ENCODE measurements at places on chromosomes 1 and 21.

DNA sequence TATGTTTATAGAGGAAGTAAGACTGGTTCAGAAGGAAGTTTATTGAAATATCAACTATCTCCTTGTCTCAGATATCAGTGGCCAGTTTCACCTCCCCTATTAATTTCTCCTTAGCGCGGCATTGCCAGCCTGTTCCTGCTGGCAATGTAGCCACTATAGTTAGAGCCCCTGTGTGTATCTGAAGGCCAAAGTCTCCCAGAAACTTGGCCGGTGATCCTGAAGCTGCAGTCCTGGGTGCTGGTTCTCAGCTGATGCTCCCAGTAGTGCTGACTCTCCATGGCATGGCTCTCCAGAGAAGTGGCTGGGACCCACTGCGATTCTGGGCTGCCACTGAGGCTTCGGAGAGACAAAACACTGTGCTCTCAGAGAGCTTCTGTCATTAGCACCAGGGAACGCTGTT is 59.9 kb downstream of the TNN start:
- DNase-seq = no peak

DNA sequence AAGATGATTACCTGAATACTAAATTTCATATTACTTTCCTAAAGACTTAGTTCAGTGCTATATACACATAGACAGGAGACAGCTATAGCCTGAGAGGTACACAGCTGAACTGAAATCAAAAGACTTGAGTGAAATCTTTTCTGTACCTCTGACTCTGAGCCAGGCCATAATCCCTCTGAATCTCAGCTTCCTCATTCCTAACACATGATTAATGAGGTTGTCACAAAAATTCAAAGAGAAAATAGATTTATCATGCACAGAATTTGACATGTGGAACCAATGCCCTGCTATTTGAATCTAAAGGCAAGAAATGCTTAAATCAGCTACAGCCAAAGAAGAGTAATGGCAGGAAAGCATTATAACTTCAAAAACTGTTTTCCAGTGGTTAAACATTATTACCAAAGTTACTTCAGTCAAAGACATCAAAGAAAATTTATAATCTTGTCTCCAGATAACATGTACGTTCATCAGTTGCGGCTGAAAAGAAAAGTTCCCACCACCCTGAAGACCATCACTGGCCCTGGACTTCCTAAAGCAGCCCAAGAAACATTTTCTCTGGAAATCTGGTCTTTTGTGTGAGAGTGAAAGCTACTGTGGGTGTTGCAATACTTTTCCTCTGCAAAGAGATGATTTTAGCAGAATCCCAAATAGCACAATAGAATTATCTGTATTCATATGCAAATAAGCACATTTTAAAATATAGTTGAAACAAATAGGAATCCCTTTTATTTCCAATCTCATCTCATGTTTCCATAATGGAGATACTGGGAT is 13.8 kb upstream of the ATP1A1 start:
- no peak for DNase-seq

DNA sequence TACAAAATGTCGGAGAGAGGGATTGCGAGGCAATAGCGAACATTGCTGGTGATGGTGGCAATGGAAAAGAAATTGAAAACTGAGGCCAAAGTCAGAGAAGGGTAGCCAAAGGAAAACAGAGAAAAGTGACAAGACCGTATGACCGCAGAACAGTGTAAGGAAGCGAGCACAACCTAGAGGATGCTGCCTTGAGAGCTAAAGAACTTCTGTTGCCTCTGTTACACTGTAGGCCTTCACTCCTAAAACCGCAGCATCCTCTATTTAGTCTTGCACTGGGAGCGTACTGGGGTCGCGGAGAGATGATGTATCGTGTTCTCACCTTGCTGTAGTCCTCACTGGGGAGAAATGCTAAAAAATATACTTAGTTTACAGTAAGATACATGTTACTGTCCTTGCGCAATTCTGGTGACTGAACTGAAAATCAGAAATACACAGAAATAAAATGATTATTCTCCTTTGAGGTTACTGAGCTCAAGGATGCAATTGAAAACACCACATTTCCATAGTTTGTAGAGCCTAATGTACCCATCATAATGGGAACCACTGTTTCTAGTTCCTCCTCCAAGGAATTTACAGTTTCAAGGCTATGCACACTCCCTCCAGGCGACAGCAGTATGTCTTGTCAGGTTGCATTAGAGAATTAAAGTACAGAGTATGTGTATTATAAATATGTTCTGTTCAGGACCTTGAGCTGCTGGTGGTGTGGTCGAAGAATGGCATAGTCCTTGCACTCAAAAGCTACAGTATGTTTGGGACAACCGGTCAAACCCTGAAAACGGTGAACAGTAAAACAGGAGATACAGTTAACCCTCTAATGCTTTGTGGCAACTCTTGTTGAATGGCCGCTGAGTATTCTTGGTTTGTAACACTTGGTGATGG is 1.3 kb downstream of the NEK7 start:
- DNase-seq = no peak

DNA sequence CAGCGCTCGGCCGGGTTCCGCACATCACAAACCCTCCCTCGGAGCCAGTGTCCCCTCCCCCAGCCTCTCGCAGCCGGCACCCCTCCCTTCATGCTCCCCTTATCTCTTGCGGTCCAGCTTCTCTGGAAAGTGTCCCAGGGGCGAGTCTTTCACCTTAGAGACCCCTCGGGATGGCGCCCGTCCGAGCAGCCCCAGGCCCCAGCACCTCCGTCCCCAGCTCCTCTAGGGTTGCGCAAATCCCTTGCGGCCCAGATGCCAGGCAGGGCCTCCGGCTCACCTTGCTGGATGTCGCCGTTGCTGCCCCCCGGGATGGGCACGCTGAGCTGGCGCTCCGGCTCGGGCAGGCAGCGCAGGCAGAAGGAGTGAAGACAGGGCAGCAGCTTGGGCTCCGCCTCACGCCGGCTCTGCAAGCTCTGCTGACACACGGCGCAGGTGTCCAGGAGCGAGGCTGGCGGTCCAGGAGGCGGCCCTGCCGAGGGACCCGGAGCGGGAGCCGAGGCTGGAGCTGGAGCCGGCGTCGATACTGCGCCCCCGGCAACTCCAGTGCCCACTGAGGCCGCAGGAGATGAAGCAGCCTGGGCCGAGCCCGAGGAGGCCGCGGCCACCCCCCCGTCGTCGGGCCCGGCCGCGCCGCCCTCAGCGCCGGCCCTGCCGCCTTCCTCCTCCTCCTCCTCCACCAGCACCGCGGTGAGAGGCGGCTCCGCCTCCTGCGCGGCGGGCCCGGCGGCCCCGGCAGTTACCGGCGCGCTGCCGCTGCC is 550 bp downstream of the TRIM33 start:
- DNase-seq = peak; percentile 40

DNA sequence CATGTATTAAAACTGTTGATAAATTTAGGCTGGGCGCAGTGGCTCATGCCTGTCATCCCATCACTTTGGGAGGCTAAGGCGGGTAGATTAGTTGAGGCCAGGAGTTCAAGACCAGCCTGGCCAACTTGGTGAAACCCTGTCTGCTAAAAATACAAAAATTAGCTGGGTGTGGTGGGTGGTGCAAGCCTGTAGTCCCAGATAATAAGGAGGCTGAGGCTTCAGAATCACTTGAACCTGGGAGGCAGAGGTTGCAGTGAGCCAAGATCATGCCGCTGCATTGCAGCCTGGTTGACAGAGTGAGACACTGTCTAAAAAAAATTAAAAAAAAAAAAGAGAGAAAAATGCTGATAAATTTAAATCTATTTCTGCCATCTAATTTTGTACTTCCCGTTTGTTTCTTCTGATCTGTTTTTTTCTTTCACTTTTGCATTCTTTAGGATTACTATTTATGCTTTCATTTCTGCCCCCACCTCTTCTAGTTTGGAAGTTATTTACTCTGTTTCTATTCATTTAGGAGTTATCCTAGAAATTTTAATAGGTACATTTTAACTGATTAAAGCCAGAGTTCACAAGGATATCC is 3.2 kb upstream of the DENND1B start:
- DNase-seq = no peak

- DNase-seq = no peak
Measured at GRCh38 chr1:106366627-106367319, 689.7 kb upstream of the PRMT6 start.

- no peak for DNase-seq
Measured at GRCh38 chr1:115113766-115114165, 24.5 kb upstream of the TSPAN2 start.

DNA sequence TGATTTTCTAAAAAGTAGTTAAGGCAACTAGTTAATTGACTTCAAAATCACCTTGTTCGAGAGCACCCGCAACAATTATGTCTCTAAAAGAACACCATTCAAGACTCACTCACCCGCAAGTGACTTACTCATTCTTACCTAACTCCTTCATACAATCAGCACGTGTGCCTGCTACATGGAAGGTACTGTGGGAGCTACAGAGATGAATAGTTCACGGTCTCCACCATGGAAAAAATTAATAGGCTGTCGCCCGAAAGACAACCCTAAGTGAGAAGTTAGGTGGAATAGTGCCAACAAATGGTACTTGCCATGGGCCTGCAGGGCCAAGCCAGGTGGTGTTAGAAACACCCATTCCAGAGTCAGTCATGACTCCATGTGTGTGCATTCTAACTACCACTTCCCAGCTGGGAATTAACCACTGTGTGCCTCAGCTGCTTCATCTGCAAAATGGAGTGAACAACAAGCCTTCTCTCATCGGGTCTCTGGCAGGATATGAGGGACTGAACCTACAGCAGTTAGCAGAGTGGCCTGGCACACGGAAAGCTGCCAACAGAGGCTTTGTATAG is 7.1 kb downstream of the SSBP3 start:
- no peak for DNase-seq

DNA sequence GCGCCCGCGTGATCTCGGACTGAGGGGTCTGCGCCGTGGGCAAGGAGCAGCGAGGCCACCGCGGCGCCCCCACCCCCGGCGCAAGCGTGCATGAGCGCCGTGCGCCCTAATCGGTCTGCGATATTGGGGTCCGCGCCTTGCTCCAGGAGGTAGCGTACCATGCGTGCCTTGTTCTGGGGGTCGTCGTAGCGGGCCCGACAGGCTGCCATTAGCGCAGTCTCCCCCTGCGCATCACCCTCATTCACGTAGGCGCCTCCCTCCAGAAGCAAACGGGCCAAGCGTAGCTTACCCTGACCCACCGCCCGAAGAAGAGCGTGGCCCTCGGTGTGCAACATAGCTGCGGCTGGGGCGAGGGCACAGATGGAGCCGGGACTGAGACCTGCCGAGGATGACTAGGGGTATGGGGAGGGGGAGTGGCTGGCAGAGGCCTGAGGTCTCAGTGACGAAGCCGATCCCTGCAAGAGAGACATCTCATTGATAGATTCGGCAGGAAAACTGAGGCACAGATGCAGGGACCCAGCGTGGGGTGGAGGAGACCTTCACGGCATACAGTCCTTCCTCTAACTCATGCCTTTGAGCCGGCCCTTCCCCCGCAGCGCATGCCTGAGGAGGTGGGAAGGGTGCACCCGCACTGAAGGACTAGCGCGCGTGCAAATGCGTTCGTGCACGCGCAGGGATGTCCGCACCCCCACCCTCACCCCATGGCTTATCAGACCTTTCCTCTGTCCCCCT is 2.8 kb downstream of the ANKRD34A start:
- DNase-seq = peak; percentile 68

DNA sequence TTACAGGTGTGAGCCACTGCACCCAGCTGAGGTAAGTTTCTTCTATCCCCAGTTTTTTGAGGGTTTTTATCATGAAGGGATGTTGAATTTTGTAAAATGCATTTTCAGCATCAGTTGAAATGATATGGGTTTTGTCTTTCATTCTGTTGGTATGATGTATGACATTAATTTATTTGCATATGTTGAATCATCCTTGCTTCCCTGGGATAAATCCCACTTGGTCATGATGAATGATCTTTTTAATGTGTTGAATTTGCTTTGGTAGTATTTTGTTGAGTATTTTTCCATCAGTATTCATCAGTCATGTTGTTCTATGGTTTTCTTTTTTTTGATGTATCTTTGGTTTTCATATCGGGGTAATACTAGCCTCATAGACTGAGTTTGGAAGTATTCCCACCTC is 141.0 kb downstream of the RPS6KC1 start:
- no peak for DNase-seq

GRCh38 chr21:33844104-33844889 is 71.3 kb downstream of the ATP5PO start:
- DNase-seq = no peak

DNA sequence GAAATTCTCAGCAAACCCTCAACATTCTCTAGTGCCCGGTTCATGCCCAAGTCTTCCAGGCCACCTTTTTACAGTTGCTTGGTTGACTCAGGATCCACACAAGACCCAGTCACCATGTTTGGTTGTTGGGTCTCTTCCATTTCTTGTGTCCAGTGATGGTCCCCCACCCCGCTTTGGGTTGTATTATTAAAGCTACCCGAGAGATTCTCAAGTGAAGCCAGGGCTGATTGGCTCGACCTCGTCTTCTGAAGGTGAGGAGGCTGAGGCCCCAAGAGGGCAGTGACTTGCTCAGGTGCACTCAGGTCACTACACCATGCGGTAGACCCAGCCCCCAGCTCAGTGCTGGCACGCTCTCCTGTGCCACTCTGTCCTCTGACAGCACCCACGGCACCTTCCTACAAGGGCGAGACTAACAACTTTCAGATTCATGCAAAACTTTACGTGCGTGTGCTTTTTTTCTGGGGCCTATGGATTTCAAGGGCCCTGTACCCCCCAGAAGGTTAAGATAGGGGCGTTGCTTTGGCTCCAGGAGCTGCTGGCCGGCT is 50.3 kb downstream of the CAPN9 start:
- no peak for DNase-seq

- DNase-seq = no peak
Measured at GRCh38 chr1:202201266-202201665, 7.7 kb downstream of the LGR6 start.

- no peak for DNase-seq
Measured at GRCh38 chr1:39021426-39021825, 4.7 kb upstream of the NDUFS5 start.

DNA sequence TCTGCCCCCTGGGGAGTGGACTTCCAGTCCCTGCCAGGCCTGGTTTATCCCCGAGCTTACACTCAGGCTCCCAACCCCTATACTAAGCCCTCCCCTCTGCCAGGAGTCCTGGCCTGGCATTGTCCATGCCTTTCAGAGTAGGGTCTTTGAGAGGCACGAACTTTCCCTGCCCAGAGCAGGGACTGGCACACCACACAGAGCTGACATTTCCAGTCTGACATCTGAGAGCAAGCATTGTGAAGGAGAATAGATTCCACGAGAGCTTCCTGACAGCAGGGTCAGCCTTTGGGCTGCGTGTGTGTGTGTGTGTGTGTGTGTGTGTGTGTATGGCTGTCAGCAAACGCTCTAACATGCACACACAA is 59.5 kb upstream of the LAPTM5 start:
- DNase-seq = no peak

DNA sequence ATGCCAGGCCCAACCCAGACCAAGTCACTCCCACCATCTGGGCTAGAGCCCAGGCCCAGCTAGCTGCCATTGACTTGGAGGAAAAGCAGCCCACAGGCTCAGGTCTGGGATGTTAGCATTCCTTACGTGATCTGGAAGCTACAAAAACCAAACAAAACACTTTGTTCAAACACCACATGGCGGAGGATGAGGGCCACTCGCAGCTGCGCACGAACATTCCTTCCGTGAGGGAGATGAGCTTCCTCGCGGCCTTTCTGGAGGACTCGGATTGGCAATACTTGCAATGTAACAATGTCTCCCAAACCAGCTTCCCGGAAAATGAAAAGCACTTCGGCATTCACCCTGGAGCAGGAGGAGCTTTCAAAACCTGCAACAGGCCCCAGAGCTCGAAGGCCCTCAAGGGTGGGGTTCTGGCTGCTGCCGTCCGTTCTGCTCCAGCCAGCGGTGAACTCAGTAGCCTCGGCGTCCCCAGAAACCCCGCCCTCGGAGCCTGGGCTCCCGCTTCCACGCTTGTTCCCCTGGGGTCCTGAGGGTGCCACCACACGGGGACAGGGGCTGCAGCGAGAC is 40.5 kb downstream of the COL6A1 start:
- no peak for DNase-seq
